ENCODE measurements at places on chromosomes 2 and 18.

GRCh38 chr18:56517196-56517595 lies 121.2 kb downstream of the TXNL1 start:
- DNase-seq = no peak

DNA sequence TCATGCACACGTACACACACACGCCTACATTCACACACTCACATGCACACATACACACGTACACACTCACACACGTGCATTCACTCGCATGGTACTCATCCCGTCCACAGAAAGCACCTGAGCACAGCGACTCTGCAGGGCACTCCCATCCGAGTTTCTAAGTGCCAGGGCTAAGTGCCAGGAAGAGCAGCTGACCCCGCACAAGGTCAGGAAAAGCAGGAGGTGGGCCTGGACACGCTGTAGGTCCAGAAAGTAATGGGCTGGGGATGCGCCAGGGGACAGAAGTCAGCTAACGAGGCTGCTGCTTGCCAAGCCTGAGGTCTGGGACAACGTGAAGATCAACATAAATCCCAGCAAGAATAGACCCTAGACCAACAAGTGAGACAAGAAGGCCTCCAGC lies 15.8 kb downstream of the ADI1 start:
- no peak for DNase-seq

DNA sequence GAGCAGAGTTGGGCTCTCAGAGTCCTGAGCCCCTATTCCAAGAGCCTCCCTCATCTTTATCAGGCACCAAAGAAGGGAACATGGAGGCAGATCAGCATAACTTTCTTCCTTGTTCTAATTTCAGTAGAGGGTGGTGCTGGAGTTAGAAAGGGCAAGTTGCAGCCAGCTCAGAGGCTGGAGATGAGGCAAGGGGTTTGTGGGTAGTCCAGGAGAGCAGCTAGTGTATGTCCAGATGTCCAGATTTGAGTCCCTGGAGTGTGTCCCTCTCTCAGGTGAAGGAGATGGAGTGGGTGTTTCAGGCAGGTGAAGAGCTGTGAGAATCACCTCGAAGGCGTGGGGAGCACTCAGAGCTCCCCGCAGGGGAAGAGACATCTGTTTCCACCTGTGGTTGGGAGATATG lies 478 bp upstream of the PRKAG3 start:
- no peak for DNase-seq

DNA sequence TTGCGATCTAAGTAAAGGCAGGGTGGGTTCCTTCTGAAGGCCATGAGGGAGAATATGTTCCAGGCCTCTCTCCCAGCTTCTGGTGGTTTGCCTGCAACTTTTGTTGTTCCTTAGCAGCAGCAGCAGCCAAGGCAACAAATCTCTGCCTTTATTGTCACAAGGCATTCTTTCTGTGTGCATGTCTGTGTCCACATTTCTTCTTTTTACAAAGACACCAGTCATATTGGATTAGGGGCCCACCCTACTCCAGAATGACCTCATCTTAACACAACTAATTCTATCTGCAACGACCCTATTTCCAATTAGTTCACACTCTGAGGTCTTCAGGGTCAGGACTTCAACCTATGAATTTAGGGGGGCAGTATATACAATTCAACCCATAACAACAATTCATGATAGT lies 587.5 kb downstream of the XIRP2 start:
- no peak for DNase-seq

DNA sequence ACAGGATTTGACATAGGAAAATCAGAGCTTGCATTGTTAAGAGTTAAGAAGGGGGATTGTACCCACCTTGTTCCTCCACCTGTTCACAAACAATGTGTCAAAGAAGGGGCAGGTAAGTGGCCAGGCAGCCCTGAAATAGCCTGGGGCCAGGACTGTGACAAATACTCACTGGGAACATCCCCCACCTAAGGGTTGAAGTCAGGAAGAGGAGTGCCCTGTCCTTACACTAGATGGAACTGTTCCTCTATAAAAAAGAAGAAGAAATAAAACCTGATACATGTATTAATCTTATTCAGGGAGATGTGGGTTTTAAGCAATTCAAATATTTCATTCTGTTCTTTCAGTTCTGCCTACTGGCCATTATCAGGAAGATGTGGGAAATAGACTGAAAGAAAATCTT lies 41.9 kb downstream of the TACR1 start:
- no peak for DNase-seq

DNA sequence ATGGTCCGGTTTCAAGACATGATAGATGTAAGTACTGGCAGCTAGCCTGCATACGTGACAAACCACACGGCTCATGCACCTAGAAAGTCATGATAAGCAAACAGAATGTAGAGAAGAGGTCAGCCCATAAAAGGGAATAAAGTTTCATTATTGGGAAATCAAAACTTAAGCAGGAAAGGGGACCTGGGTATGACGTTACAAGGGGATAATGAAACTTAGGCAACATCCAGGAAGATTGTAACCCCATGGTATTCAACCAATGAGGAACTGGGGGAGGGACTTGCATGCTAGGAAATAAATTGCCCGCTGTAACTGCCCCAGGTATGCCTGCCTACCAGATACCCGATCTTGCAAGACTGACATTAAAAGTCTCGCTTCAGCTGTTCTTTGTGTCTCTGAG lies 1679.0 kb downstream of the SUCLG1 start:
- DNase-seq = no peak

- no peak for DNase-seq
Measured at GRCh38 chr18:56967035-56967434, 179.9 kb upstream of the BOD1L2 start.

GRCh38 chr2:11187731-11188130 lies 32.5 kb downstream of the SLC66A3 start:
- no peak for DNase-seq

DNA sequence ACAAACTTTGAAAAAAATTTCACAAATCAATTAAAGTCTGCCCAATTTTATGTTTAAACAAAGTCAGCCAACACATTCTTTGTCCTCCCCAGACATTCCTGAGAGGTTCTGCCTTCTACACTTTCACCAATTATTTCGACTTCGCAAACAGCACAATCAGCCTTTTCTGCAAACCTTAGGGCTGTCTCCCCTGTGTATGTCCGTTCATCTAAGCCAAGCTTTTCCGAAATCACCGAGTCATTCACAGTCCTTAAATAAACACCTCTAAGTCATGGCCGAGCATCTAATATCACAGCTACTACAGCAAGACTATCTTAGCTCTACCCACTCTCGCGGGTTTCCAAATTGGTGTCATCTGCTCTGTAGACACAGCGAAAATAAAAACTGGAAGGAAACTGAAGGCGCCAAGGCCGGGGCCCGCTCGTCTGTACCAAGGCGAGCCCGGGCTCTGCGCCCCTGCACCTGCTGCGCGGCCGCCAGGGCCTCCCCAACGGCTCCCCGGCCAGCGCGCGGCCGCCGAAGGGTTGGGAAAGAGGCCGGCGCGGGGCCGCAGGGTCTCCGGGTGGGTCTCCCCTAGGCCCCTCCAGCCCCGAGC lies 730 bp downstream of the ODC1 start:
- peak; percentile 51 for DNase-seq

DNA sequence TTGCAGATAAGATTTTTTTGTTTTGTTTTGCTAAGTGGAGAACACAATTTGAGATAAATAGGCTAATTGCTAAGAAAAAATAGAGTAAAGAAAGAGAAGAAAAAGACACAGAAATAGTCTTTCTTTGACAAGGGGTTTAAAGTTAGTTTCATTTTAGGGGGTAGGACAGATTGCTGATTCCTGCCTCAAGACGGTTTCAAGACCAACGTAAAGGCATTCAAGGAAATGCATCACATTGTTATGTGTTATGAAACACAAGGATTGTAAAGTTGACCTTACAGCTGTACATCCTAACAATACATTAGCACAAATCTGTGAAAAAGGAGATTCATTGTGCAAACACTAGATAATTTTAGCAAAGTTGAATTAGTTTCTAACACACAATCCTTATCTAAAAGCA lies 22.7 kb upstream of the ETAA1 start:
- DNase-seq = no peak

- DNase-seq = peak; percentile 50
Measured at GRCh38 chr18:63850020-63850419, 37.5 kb upstream of the SERPINB2 start.

GRCh38 chr2:110113961-110114591 lies 1.5 kb downstream of the MALL start:
- no peak for DNase-seq

All from MM.1S (cell line).